ENCODE measurements at places on chromosomes 7 and 10.

DNA sequence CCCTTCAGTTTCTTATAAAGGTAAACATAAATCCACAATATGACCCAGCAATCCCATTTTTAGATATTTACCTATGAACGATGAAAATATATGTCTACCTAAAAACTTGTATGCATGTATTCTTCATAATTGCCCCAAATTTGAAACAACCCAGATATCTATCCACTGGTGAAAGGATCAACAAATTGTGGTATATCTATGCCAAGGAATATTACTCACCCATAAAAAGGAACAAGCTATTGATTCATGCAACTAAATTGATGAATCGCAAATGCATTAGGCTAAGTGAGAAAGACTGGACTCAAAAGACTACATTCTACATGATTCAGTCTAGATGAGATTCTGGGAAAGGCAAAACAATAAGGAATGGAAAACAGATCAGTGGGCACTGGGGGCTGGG lies 126.0 kb upstream of the BTBD16 start:
- no peak for DNase-seq

GRCh38 chr7:50637725-50638643 lies 72.8 kb upstream of the DDC start:
- DNase-seq: no peak

- no peak for DNase-seq
Observed at GRCh38 chr7:121837462-121837861, 35.5 kb upstream of the PTPRZ1 start.

DNA sequence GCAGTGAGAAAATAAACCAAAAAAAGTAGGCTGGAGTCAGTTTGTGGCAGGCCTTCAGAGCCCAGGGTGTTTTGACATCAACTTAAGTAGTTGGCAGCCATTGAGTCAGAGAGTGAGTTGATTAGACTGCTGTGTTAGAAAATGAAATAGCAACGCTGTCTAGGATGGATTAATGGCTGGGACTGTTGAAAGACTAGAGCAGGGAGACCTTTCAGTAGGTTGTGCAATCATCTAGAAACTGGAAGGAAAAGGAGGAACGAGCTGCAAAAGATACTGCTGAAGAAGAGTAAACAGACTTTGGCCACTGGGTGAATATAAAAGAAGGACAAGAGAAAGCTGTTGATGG lies 28.6 kb upstream of the TRIL start:
- peak; percentile 83 for DNase-seq

DNA sequence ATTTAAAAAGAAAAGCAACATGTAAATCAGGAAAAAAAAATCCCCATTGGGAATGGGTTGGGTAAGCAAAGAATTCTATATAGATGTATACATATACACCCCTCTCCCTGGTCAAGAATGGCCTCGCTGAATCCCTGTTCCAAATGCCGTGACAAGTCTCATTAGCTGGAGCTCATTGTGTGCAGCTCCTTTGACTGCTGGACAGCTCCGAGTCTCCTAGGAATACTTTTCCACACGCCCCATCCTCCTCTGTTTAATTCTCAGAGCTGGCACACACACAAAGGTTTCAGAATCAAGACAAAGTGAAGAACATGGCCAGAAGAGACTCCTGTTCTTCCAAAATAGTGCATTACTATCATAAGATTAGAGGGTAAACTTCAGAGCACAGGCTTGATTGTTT lies 130.9 kb upstream of the MKLN1 start:
- DNase-seq: no peak
